Stimulated activated CD8-positive, alpha-beta memory T cell treated with anti-CD3 and anti-CD28 coated beads, Interleukin-4, amount 100 ng/mL, for 1 hour (primary cell): ENCODE measurements at places on chromosomes 3 and 15.

DNA sequence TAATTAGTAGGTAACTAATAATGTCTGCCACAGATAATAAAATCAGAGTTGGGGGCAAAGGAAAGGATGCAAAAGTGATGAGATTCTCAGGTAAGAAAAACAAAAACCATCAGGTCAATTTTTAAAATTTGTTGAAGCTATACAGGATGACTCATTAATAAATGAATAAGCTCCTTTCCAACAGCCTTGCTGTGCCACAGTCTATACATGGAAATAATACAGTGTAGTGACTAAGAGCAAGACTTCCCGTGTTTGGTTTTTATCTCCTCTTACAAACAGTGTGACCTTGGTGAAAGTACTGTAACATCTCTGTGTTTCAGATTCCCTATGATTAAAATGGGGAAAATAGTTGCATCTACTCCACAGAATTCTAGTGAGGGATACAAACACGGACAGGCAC is 331.6 kb downstream of the PYDC2 start:
- DNase-seq, result no peak

DNA sequence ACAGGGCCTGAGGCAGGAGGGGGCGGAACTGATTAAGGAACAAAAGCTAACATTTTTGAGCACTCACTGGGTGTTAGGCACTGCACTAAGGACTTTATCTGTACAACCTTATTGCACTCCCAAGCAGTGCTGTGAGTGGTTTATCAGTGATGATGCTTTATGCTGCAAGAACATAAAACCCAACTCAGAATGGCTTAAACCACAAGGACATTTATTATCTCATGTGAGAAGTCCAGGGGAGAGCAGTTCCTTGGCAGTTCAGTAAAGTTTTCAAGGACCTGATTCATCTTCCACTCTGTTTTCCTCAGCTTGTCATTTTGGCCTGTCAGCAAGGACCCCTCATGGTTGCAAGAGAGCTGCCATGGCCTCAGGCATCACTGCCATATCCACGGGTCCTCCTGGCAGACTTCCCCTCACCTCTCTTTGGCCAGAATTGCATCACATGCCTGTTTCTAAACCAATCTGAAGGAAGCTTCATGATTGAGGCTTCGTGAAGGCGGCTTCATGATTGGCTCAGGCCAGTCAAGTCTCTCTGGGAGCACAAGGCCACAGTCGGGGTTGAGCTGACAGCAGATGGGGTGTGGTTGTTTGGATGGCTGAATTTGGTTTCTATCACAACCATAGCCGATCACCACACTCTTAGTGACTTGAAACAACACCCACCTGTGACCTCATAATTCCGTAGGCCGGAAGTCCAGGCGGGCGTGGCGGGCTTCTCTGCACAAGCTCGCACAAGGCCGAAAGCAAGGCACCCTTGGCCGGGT is 15.8 kb downstream of the EFCC1 start:
- no peak for DNase-seq

DNA sequence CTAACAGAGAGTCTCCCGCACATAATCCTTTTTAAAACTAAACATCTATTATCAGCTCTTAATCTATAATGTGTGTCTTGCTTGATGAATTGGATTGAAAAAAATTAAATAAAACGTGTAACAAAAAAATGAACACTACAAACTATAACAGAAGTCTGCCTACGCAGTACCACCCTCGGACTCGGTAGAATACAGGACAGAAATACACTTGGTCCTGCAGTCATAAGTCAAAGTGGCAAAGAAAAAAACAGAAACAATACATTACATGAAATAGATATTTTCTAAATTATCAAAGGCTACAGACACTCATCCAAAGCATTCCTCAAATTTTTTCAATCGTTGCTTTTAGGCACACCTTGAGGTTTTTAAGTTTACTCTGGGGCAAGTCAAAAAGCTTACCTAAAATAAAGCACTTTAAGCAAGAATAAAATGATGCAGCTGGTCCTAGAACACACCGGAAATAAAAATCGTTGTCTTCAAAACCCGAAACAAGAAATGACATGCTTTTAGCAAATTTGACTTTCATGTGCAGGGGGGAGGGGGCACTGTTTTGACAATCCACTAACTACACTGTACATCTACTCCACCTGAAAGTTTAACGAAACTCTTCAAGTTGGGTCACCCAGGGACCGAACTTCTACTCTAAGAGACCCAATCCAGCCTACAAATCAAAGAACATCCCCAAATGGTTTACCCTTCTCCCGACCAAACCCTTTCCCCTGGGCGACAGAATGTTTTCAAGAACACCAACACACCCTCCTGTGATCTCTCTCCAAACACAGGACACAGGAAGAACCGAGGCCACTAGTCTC is 1.3 kb downstream of the ADAM10 start:
- no peak for DNase-seq

GRCh38 chr3:81585056-81585455 is 176.4 kb downstream of the GBE1 start:
- no peak for DNase-seq

- DNase-seq, result no peak
Observed at GRCh38 chr15:73784291-73784690, 31.1 kb upstream of the INSYN1 start.

DNA sequence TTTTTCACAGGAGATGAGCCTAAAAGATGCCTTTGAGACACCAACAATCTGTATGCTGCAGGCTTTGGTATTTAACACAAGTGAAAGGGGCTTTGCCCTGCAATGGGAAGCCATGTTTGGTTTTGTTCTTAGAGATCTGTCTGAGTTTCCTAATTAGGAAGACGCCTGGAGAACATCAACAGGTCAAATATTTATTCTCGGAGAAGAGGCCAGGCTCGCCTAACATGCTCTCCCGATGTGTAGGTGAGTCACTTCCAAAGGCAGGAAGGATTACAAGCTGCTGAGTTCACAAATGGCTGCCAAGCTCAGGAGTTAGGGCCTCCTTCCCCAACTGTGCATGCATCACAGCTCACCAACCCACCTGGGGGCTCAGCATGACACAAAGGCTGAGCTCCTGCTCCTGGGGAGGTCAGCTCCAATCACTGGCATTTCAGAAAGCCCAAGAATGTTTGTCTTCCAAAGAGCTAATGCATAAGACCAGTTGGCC is 119.5 kb upstream of the PRICKLE2 start:
- no peak for DNase-seq

DNA sequence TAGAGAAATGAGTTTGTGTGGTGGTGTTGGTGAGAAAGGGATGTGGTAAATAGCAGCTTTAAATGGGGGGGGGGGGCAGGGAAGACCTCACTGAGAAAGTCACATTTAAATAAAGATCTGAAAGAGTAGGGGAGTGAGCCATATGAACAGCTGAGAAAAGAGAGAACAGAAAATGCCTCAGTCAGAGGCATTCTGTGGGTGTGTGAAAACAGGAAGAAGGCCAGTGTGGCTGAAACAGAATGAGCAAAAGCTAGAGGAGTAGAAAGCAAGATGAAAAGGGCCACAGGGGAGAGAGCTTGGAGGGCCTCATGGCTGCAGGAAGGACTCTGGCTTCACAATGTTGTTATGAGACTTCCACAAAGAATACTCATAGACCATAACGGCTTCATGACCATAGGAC is 783.3 kb downstream of the ZPLD1 start:
- no peak for DNase-seq

- no peak for DNase-seq
Observed at GRCh38 chr3:27089068-27089467, 280.1 kb downstream of the NEK10 start.

- DNase-seq, result no peak
Observed at GRCh38 chr3:58898513-58898912, 151.3 kb downstream of the CFAP20DC start.

DNA sequence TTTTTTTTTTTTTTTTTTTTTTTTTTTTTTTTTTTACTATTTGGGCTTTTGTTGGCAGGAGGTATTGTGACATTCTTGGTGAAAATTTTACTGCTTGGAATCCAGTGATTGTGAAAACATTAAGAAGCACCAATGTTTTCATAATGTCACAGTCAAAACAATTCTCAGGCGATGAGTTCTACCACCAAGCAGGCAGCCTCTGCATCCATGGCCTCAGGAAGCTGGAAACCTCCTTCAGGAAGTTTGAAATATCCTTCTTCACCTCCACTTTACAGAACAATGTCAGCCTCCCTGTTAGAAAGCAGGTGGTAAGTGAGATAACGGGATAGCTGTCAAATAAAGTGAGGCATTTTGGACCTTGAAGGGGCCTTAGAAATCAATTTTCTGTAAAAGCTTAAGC is 98.3 kb downstream of the MEX3B start:
- no peak for DNase-seq

DNA sequence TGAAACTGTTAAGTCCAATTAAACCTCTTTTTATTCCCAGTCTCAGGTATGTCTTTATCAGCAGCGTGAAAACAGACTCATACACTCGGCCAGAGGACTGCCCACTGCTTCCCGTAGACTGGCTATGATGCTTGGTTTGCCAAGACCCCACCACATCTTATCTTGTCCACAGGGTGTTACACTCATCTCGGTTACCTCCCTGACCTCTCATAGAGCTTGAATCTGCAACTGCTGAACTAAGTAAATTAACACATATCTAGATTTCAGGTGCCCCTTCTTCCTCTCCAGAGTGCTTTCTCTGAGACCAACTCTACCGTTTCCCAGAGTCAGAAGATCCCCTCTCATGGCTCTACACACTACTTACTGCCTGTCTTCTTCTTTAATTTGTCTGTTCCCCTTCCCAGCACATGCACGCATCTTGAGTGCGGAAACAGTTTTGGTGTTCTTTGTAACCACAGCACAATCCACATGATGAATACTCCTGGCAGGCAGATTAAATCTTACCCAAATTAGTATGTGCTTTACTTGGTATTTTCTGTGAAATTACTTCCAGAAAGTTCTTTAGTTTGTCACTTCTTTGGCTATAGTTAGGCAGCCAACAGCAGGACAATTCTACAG is 49.7 kb downstream of the CD200 start:
- no peak for DNase-seq

DNA sequence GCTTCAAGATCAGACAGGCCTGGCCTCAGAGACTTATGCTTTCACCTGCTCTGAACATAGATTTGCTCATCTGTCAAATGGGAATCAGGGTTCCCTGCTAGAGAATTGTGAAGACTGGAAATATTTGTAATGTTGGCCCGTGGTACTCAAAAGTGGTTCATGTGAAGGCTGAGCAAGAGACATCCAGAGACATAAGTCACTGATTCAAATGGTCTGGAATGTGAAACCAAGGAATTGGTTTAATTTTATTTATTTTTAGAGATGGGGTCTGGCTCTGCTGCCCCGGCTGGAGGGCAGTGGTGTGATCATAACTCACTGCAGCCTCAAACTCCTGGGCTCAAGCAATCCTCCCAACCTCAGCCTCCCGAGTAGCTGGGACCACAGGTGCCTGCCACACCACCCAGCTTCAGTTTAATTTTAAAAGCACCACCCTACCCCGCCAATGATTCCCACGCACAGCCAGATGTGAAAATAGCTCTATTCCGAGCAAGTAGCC is 60.1 kb downstream of the DAPK2 start:
- no peak for DNase-seq

- no peak for DNase-seq
Observed at GRCh38 chr15:74801311-74801997, 11.2 kb upstream of the LMAN1L start.
